Kidney capillary endothelial cell (primary cell): ENCODE measurements at places on chromosomes 4 and X.

- DNase-seq = peak; percentile 21
Observed at GRCh38 chrX:86946569-86946968, 571.0 kb upstream of the KLHL4 start.

DNA sequence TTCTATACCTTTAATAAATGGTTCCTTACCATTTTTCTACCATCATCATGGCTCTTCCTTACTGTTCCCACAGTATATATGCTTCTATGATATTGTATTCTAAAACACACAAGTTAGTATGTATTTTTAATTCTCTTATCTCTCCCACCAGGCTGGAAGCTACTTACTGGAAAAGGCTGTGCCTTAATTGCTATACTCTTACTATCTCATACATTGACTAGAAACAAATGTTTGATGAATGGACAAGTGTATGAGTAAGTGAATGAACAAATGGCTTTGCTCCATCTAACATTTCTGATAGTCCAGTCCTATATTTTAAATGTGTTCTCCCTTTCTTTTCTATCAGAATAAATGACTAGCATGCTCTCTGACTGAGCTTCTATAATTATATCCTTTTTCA is 320.8 kb upstream of the RASGEF1B start:
- DNase-seq = no peak

DNA sequence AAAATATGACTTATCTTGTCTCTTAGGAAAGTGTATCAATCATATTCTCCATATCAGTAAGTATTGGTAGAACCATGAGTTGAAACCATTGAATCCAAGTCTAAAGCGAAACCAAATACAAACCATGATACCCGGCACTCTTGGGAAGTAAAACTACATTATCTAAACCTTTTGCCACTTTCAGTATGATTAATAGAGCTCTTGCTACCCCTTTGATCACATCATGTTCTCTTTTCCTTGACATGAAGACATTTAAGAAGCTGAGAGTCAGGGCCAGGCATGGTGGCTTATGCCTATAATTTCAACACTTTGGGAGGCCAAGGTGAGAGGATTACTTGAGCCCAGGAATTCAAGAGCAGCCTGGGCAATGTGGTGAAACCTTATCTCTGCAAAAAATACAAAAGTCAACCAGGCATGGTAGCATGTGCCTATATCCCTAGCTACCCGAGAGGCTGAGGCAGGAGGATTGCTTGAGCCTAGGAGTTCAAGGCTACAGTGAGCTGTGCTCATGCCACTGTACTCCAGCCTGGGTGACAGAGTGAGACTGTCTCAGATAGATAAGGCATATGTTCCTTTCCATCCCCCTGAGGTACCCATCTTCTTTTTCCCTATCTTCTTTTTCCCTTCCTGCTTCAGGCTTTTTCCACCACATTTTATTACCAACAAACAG is 45.4 kb downstream of the CEP135 start:
- DNase-seq = no peak

DNA sequence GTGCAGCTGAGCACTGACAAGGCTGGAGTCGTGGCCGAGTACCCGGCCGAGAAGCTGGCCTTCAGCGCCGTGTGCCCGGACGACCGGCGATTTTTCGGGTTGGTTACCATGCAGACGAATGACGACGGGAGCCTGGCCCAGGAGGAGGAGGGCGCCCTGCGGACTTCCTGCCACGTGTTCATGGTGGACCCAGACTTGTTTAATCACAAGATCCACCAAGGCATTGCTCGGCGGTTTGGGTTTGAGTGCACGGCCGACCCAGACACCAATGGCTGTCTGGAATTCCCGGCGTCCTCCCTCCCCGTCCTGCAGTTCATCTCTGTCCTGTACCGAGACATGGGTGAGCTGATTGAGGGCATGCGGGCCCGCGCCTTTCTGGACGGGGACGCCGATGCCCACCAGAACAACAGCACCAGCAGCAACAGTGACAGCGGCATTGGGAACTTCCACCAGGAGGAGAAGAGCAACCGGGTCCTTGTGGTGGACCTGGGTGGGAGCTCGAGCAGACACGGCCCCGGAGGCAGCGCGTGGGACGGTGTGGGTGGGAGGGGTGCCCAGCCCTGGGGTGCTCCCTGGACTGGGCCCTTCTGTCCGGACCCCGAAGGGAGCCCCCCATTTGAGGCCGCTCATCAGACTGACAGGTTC is 24.3 kb downstream of the RGS12 start:
- no peak for DNase-seq

GRCh38 chr4:169963998-169964397 is 62.2 kb downstream of the MFAP3L start:
- DNase-seq = no peak

GRCh38 chr4:183053681-183054080 is 45.4 kb upstream of the WWC2 start:
- no peak for DNase-seq

DNA sequence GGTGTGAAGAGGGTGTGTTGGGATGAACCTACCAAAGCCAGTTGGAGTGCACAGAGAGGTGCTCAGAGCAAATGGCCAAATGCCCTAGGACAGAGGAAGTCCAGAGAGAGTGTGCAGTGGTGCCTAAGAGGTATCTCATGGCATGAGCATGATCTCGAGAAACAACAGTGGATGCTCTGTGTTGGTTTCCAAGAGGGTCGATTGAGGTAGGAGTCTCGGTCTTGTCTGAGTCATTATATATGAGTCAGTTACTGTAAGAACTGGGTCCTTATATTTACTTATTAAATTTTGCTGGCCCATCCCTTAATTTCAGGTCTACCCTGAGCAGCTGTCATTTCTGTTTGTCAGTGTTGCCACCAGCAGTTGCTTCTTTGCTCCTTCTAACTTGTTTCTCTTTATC is 86.6 kb upstream of the TMEM150C start:
- DNase-seq = no peak

GRCh38 chrX:19303256-19303880 is 40.4 kb upstream of the PDHA1 start:
- no peak for DNase-seq

DNA sequence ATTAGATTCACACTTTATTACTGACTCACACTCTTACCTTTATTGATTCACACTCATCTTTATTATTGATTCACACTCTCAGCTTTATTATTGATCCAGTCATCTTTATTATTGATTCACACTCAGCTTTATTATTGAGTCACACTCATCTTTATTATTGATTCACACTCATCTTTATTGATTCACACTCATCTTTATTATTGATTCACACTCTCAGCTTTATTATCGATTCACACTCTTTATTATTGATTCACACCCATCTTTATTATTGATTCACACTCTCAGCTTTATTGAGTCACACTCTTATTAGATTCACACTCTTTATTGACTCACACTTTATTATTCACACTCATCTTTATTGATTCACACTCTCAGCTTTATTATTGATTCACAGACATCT is 31.3 kb downstream of the HTRA3 start:
- no peak for DNase-seq

- no peak for DNase-seq
Observed at GRCh38 chr4:54487491-54487890, 170.3 kb upstream of the KIT start.

DNA sequence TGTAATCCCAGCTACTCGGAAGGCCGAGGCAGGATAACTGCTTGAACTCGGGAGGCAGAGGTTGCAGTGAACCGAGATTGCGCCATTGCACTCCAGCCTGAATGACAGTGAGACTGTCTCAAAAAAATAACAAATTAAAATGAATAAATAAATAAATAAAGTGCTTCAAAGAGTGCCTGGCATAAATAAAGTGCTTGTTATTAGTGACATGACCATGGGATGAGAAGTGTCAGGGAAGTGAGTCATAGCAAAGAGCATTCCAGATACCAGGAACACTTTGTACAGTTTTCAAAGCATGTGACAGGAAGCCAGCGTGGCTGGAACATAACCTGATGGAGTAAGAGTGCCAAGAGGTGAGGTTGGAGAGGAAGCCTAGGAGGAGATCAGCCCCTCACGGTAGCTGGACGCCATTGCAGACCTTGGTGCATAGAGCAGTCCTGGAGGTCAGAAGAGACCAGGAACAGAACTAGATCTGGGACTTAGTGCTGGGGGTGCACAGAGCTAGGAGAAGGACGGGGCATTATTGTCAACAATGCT is 6.0 kb upstream of the WDR13 start:
- DNase-seq = peak; percentile 78

GRCh38 chr4:101366331-101366730 is 19.0 kb upstream of the PPP3CA start:
- no peak for DNase-seq
